HTR-8/SVneo (cell line): ENCODE measurements at places on chromosomes 12 and 14.

- DNase-seq = no peak
These were observed 194.6 kb upstream of the PRMT8 start for GRCh38 chr12:3296409-3296701.

DNA sequence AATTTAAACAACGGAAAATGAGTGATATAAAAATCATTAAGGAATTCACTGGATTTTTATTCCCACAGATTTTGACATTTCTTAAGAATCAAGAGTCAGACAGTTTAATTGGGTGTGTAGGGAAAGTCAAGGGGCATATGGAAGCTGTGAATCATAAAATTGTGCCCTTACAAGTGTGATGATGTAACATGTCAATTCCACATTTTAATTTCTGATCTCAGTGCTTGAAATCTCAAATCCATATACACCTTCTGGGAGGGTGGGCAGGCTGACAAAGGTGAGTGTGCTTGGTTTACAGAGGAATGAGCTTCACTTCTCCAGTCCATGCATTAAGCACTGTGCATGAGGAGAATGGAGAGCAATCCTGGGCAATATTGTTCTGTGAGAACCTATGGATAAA, 1.0 kb upstream of the KRT6A start:
- DNase-seq = no peak

GRCh38 chr14:34300882-34301734, 160.9 kb downstream of the SPTSSA start:
- peak; percentile 56 for DNase-seq

- no peak for DNase-seq
These were observed 34.4 kb downstream of the CDK17 start for GRCh38 chr12:96365604-96366380.

GRCh38 chr14:61733972-61734371, 28.2 kb upstream of the SNAPC1 start:
- DNase-seq = no peak

GRCh38 chr12:43675048-43675904, 83.3 kb downstream of the PUS7L start:
- no peak for DNase-seq

DNA sequence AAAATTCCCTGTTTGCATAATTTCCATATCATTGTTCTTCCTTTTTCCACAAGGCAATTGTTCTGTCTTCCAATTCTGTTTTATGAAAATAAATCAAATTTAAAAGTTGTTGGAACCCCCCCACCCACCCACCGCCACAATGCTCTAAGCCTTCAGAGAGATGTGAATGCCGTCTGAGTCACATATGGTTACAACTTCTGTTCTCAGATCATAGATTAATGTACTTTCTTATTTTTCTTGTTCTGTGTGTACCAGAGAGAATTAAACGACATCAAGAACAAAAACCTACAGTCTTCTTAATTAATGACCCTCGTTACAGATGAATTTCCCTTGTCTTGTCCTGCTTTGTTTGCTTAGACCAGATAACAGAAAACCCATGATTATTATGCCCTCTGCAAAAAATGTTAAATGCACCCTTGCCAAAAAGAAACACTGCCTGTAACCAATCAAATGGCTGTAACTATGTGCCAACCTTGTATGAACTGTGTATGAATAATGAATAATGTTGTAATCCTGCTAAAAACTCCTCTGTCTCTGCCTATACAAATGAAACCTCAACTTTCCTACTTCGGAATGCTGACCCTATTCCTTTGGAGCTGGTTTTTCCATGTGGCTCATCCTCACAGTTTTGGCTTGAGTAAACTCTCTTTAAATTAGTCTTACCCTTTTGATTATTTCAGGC, 14.0 kb downstream of the OR6S1 start:
- DNase-seq = no peak

GRCh38 chr14:94648801-94649200, 36.6 kb downstream of the SERPINA3 start:
- no peak for DNase-seq

GRCh38 chr12:92987846-92988621, 58.9 kb upstream of the EEA1 start:
- no peak for DNase-seq

- DNase-seq = no peak
These were observed 1081.0 kb downstream of the TMTC2 start for GRCh38 chr12:83767723-83768122.

DNA sequence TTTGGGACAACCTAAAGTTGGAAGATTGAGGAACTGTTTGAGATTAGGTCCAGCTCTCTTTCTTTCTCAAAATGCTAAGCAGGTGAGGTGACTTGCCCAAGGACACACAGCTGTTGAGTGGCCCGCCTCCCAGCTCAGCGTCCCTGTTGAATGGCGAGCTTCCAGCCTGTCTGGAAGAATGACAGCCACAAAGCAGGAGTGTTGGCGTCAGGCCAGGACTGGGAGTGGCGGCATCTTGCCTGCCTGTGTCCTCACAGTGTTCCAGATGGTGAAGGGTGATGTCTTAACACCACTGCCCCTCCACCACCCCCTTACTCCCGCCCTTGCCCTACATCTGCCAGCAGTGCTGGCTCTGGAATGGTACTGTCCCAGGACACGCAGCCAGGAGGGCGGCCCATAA, 4.4 kb upstream of the CEBPE start:
- DNase-seq = no peak

- no peak for DNase-seq
These were observed 9.8 kb upstream of the CLECL1 start for GRCh38 chr12:9742661-9743060.

DNA sequence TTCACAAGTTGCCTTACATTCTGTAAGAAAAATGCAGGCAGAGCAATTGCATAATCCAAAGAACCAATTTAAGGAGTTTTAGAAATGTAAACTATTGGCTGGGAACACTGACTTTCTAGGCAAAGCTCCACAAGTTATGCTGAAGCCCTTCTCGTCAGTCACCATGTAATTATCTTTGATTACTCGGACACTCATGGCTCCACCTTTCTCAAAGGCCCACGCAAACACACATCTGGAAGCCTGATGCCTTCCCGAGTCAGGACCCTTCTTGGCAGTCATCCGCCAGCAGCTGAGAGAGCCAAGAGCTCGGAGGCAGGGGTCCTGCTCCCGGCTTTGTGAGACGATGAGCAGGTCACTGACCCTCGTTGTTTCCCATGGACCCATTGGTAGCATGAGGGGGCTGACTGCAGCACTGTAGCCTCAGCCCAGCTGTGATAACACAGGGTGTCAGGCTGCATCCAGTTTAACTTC, 202.2 kb downstream of the TMEM132D start:
- no peak for DNase-seq

GRCh38 chr12:100114574-100114973, 28.1 kb downstream of the BLTP3B start:
- no peak for DNase-seq

DNA sequence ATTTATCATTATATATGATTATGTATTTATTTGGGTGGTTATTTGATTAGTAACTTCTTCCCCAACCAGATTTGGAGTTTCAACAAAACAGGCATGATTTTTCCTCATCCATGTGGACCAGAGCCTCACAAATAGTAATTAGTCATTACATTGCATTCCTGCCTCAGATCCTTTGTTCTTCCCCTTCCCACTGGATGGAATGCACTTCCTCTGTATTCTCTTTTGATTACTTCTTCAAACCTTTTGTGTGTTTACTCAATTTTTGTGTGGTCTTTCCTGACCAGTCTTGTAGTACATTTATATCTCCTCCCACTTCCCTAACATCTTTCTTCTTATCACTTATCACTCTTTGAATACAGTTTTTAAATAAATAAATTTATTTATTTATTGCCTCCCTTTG, 15.5 kb downstream of the SYT1 start:
- DNase-seq = no peak

DNA sequence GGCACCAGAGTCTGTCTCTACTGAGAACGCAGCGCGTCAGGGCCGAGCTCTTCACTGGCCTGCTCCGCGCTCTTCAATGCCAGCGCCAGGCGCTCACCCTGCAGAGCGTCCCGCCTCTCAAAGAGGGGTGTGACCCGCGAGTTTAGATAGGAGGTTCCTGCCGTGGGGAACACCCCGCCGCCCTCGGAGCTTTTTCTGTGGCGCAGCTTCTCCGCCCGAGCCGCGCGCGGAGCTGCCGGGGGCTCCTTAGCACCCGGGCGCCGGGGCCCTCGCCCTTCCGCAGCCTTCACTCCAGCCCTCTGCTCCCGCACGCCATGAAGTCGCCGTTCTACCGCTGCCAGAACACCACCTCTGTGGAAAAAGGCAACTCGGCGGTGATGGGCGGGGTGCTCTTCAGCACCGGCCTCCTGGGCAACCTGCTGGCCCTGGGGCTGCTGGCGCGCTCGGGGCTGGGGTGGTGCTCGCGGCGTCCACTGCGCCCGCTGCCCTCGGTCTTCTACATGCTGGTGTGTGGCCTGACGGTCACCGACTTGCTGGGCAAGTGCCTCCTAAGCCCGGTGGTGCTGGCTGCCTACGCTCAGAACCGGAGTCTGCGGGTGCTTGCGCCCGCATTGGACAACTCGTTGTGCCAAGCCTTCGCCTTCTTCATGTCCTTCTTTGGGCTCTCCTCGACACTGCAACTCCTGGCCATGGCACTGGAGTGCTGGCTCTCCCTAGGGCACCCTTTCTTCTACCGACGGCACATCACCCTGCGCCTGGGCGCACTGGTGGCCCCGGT, at the start of gene PTGDR:
TSS of gene PTGDR (plus strand) at position 198 of the 778 bp plus-strand sequence. CDS start at position 315, 117 bp downstream.
- no peak for DNase-seq

GRCh38 chr14:89958966-89959365, 3.2 kb downstream of the TDP1 start:
- no peak for DNase-seq

DNA sequence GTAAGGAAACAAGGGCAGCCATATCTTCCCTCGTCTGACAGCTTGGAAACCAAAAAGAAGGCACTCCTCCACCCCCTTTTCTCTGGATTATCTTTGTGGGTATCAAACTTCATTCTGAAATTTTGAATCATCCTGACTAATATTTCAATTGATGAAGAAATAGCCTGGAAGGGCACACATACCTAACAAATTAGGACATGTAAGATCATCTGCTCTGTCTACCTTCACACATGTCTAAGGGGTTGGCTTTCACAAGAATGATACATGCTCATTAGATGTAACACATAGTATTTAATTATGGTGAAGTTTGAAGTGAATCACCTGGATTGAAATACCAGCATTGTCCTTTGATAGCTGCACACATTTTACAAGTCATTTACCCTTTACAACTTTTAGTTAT, 348.1 kb upstream of the RPL10L start:
- DNase-seq = no peak

DNA sequence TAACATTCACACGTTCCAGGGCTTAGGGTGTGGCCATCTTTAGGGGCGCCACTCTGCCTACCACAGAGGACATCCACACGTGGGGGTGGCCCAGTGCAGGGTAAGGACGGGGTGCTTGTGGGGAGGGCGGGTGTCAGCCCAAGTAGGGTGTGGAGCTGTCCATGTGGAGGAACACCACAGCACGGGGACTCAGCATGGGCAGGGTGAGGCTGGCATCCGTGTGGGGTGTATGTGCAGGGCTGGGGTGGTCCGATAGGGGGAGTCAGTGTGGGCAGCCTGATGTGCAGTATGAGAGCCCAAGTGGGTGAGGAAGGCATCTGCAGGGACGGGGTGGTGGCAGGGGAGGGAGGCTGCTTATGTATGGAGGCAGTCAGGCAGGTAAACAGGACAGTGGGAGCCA, 17.7 kb downstream of the PSMC1 start:
- DNase-seq = no peak

- peak; percentile 80 for DNase-seq
These were observed 198.9 kb downstream of the ZFP36L1 start for GRCh38 chr14:68593806-68594536.

GRCh38 chr14:61889914-61890351, 127.7 kb downstream of the SNAPC1 start:
- no peak for DNase-seq

- no peak for DNase-seq
These were observed 23.6 kb upstream of the ATF1 start for GRCh38 chr12:50740307-50740706.

- DNase-seq = no peak
These were observed 3.0 kb downstream of the LUM start for GRCh38 chr12:91108196-91108755.

DNA sequence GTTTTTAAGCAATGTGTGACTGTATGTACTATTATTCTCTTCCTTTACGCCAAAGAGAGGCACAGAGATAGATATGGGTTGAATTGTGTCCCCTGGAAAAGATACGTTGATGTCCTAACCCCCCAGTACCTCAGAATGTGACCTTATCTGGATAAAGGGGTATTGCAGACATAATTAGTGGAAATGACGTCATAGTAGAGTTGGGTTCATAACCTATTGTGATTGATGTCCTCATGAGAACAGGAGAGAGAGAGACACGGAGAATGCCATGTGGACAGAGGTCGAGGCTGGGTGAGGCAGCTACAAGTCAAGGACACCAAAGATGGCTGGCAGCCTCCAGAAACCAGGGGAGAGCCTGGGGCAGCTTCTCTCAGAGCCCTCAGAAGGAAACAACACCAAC, 376.3 kb downstream of the FUT8 start:
- no peak for DNase-seq

- no peak for DNase-seq
These were observed 279.8 kb downstream of the DUSP6 start for GRCh38 chr12:89072294-89073026.

- no peak for DNase-seq
These were observed 616 bp upstream of the CCDC77 start for GRCh38 chr12:400828-401227.

DNA sequence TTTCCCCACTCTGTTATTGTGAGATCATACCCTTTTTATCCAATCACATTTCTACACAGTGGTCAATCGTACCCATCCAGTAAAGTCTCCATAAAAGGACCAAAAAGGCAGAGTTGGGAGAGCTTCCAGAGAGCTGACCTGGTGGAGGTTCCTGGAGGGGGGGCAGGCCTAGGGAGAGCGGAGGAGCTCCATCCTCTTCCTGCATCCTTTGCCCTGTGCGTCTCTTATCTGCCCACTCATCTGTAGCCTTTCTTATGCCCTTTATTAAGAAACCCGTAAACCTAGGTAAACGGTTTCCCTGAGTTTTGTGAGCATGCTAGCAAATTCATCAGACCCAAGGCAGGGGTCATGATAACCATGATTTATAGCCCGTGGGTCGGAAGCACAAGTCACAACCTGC, 26.2 kb downstream of the EVL start:
- DNase-seq = no peak

- no peak for DNase-seq
These were observed 91.5 kb downstream of the APAF1 start for GRCh38 chr12:98736352-98737321.

DNA sequence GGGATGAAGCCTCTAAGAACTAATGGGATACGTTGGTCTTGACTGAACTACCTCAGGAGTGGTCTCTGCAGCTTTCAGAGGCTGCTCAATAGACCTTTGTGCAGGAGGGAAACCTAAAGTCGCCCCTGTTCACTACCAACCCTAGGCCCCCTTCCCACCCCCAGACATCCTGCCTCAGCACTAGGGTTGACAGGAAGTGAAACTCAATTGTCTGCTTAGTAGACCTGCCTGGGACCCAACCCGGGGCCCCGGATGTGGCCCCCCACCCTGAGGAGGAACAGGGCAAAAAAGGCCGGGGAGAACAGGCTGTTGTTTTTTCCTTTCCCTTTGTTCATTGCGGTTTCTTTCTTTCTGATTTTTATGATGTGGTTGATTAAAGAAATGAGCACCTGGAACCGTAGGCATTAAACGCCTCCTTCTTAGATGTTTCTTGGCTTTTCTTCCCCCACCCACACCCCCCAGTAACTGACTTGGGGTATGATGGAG, 1.6 kb upstream of the DGKA start:
- DNase-seq = no peak

GRCh38 chr14:91149462-91149861, 35.6 kb downstream of the DGLUCY start:
- peak; percentile 53 for DNase-seq

GRCh38 chr12:57090490-57090889, 1.6 kb downstream of the NAB2 start:
- DNase-seq = no peak
